ENCODE measurements at places on chromosomes 4 and X. TPM values are rescaled to one million over a fixed set of nuclear protein-coding genes. Genes with fewer than 3 reads are reported as not detected.

Gene NSG1
- 81.7 TPM for total RNA-seq

Gene BBS12
- 6.8 TPM for total RNA-seq

GRCh38 chr4:166091912-166092510, 219.0 kb downstream of the TLL1 start:
- DNase-seq = no peak

DNA sequence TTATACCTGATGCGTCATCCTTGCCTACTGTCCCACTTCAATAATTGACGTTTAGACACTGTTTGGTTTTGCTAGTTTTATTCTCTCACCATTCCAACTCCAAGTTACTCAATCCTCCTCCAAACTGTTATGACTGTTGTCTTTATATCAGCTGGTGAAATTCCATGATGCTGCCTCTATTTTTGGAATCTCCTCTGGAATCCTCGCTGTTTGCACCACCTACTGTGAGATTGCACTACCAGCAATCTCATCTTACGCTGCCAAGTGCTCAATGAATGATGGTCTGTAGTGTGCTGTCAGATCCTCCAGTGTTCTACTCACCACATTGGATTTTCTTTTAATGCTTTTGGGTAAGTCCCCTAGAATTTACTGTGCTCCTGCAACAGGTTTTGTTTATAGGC, 13.2 kb upstream of the PCDH18 start:
- DNase-seq = no peak

DNA sequence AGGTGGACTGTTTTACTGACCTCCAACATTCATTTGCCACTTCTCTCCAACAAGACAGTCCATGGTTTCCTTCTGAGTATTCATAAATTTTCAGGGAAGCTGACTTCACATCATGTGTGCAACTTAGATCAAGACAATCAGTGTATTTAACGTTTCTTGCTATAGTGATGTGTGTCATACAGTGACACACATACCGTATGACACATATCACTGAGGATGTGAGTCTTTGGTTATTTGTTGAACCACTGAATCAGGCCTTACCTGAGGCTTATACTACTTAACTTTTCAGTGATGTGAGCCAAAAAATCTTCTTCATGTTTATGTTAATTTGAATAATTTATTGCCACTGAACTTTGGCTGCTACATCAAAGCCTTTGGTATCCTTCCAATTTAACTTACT, 166.8 kb downstream of the BMPR1B start:
- no peak for DNase-seq

- DNase-seq = no peak
Measured at GRCh38 chr4:27022963-27023362, 162.3 kb downstream of the STIM2 start.
